ENCODE measurements at places on chromosomes 16 and 17.

GRCh38 chr17:57895382-57896060 lies 45.7 kb upstream of the MRPS23 start:
- no peak for DNase-seq

DNA sequence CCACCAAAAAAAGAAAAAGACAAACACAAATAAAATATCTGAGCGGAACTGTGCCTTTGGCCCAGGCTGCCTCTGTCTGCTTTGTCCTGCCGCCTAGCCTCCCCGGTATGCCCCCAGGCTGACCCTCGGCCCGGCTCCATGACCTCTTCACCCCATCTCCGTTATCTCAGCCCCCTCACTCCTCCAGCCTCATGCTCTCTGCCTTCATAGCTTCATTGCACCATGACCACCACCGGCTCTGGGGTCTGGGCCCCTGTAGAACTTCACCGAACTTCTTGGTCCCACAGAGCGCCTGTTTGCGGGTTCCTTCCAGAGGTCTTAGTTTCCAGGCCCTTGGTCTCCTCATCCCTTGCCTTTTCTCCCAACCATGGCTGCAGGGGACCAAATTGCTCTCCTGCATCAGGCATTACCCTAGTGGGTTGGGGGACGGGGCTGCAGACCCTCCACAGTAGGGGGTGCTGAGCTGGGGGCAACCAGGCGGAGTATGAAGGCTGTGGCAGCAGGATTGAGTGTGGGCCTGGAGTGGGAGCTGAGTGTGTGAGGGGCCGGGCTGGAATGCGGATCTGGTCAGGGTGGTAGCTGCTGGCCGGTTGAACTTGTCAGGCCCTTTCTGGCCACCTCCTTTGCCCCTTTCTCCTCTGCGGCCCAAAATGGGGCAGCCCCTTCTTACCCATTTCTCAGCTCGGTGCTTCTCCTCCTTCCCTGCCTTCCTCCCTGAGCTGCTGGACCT lies 6.9 kb downstream of the HIRIP3 start:
- no peak for DNase-seq

GRCh38 chr17:31068291-31068690 lies 26.5 kb upstream of the NF1 start:
- peak; percentile 69 for DNase-seq

- DNase-seq, result no peak
These were observed 53.1 kb upstream of the ABCC11 start for GRCh38 chr16:48300391-48300856.

DNA sequence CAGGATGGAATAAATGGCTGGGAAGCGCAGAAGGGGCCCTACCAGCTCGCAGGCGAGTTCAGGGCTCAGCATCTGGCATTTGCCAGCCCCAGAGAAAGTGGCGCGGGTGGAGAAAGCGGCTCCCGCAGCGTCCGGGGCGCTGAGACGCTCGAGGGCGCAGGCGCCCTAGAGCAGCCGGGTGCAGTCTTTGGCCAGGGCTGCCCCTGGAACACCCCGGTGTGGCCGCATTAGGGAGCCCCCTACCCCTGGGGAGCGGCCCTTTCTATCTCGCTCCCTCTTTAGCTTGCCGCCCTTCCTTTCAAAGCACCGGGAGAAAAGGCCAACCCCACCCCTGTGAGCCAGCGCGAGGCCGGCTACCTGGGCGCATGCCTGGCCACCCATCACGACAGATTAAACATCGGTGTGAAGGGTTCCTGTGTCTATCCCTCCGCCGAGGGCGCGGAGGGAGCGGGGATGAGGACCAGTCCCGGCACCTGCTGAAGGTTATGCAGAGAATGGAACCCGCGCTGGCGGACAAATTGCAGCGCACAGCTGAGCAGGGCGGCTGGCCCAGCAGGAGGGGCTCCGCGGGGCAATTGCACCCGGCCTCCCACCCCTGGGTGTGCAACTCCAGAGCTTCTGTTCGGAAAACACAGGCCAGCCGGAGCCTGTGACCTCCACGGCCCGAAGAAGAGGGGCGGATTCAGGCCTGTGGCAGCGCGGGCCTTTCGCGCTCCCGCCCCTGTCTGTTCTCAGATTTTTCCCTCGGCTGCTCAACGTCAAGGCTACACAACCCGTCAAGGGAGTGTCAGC lies 15.6 kb upstream of the FOXF1 start:
- DNase-seq, result no peak

GRCh38 chr16:68397710-68398201 lies 50.6 kb downstream of the SMPD3 start:
- DNase-seq, result no peak
